Activated CD8-positive, alpha-beta memory T cell treated with anti-CD3 and anti-CD28 coated beads, Interleukin-2, amount 10 ng/mL, durations not matched to agents 7 days and 5 days (primary cell): ENCODE measurements at places on chromosomes 3 and 15. TPM values are rescaled to one million over a fixed set of nuclear protein-coding genes. Genes with fewer than 3 reads are reported as not detected.

DNA sequence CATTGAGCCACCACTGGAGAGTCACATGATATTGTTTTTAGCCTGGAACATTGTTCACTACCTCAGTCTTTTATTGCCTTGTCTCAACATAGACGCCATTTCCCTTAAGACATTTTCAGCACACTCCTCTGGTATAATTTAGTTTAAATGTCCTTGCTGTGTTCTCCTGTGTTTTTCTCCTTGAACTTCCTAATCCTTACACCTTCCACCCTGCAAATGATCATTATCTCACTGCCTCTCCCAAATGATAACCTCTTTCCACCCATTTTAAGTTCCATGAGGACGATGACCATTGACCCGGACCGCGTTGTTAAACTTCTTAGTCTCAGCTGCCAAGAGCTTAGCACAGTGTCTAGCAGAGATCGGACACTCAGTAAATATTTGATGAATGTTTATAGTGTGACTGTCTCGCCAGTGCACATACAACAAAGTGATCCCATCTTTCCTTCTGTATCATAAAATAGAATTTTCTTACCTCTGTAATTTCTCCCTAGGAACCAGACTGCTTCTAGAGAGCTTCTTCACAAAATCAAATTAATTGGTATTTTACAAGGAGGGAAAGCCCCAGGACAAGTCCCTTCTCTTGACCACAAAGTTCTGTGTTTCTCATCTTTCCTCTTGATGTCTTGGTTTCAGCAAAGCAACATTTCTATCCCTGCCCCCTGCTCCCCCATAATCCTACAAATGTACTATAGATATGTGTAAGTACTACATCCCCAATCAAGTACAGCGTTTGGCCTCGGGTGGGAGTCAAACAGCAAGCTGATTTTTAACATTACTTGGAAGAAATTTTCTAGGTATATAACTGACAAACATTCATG is 429.6 kb downstream of the LPP start:
- no peak for DNase-seq

DNA sequence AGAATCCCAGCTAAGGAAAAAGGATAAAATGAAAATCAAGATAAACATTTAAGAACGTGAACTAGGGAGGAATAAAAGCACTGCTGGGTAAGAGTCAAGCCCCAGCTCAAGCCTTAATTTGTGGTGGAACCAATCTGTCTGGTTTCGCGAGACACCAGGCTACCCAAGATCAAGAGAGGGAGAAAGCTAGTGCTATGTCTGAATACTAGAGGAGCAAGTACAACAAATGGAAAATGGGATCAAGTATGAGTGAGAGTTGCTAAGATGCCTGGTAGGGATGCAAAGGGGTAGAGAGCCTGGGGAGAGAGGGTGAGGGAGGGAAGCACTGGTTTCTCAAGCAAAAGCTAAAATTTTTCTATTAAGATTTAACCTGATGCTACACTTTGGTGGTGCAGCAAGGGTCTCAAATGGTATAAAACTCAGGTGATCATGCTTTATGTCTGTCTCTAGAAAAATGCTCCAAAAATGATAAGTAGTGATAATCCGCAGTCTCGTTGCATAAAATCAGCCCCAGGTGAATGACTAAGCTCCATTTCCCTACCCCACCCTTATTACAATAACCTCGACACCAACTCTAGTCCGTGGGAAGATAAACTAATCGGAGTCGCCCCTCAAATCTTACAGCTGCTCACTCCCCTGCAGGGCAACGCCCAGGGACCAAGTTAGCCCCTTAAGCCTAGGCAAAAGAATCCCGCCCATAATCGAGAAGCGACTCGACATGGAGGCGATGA is 1.7 kb upstream of the SETD5 start:
- no peak for DNase-seq

DNA sequence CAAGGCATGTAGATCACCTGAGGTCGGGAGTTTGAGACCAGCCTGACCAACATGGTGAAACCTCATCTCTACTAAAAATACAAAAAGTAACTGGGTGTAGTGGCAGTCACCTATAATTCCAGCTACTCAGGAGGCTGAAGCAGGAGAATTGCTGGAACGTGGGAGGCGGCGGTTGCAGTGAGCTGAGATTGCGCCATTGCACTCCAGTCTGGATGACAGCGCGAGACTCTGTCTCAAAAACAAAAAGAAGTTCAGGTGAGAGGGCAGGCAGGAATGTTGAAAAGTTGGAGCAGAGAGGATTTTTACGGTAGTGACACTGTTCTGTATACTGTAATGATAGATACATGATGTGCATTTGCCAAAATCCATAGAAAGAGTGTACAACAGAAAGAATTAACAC is 31.7 kb downstream of the GXYLT2 start:
- DNase-seq, result no peak

DNA sequence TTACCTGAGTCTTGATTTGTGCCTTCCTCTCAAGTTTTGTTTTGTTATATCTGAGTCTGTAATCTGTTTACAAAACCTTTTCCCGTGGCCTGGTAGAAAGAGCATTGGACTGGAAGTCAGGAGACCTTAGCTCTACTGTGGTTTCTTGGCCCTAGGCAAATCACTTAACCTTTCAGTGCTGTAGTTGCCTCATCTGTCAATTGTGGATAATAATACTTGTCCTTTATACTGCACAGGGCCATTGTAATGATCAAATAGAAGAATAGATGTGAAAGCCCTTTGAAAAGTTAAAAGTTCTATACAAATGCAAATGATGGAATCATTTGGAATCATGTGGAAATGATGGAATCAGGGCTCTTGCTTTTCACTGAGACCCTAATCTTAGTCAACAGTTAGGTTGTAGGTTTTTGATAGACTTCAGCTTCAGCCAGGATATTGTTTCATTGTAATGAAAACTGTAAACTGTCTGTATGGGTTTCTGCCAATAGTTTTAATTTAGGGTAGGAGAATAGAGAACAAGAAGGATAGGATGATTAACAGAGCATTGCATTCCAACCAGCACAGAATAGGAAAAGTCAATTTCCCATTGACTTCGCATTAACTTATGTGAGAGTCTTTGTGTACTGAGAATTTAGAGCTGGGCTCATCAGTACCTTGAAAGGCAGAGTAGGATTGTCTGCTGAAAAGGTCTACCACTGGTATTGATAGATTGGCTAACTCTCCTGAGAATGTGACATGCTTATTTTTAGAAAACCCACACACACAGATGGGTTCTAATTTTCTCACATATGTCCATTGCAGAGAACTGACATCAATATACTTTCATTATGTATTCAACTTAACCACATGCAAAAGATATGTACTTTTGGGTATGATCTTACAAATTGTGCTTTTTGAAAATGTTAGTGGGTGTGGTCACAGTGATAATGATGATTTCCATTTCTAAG is 21.8 kb downstream of the MAP2K5 start:
- DNase-seq, result no peak

DNA sequence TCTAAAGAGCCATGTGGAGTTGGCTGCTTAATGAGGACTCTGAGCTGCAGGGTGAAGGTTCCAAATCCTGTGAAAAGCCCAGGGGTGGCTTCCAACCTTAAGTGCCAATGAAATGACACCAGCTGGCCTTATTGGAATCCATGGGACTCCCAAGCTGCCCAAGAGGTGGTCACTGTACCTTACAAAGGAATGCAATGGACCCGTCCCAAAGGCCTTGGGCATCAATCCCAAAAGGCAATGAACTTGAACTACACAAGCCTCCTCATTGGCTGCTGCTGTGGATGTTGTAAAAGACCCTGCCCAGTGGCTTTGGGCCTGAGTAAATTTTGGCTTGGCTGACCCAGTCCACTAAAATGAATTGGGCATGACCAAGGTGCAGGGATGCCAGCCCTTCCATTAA is 129.3 kb downstream of the WNT5A start:
- DNase-seq, result no peak

DNA sequence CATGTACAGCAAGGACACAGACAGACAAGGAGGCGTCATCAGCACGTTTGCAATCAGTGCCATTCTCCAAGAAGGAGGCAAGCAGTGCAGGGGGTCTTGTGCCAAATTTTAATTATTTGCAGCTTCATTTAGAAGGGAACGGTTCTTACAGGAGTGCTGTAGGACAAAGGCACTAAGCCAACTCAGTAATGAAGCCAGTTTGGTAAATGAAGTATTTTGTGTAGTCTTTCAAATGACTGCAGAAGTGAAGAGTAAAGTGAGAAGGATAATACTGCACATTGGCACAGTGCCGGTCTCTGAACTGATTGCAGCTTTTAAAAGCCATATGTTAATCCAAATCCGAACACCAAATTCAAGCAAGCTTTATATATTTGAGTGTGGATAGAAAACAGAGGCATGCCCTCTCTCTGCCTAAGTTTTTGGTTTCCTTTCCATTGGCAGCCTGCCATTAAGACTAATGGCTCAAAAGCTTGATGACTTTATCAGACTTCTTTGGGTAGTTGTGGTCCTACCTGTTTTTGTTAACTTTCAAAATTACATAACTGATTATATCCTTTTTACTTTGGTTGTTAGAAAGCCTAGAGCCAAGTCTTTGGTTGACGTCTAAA is 101.3 kb downstream of the SENP2 start:
- no peak for DNase-seq

GRCh38 chr15:47473832-47474231 is 243.5 kb upstream of the SEMA6D start:
- no peak for DNase-seq

Gene MYO5C
- total RNA-seq, result 1.3 TPM

Gene GOLGA6L4
- total RNA-seq, result 3.6 TPM

Gene SGO1
- total RNA-seq, result 43.5 TPM

Gene CYP1A2
- total RNA-seq, result not detected

Gene CKMT1B
- total RNA-seq, result not detected
